ENCODE measurements at places on chromosomes 5 and 9.

DNA sequence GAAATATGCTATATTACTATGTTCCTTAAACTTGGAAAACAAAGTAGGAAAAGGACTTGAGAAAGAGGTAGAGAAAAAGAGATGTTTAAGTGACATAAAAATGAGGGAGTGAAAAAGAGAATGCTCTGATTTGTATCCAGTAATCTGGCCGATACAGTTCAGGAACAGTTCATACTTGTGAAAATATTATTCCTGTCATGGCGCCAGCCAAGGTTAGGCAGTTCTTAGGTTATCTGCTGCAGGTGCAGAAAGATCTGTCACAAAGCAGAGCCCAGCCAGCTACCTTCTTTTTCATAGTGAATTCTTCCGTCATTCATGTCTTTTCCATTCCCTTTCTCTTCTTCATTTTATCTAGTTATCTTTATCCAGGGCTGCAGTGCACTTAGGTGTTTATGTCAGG is 256.3 kb downstream of the ADAMTSL1 start:
- no peak for DNase-seq

DNA sequence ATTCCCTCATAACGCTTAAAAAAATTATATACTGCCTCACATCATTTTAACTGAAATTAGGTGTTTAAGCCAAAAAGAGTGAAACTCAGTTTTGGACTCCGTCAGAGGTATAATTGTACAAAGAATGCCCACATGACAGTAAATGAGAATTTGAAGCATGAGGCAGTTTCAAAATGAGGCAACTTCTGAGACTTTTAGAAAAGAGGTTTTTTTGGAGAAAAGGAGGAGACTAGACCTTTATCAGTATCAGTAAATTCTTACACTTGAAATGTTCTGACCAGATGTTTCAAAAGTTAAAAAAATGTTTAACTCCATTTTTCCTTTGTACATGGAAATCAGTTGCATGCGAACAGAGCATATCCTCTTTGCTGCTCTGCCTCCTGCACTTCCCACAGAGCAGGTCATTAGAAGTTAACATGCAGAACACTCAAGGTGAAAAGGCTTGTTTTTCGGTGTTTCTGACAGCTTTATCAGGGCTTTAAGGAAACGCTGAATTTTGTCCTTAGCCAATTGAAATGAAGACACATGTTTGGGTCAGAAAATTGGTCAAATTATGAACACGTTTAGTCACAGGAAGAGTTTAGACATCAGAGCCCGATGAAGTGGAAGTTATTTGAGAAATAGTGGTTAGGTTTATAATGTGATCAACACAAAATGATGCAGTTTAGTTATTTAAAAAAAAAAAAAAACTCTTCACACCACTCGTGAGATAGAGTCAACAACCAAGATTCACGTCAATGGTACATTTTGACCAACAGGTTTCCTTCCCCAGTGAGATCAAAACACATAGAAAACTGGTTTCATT is 59.5 kb downstream of the PIK3R1 start:
- no peak for DNase-seq

GRCh38 chr5:176412517-176413254 is 3.7 kb downstream of the CLTB start:
- no peak for DNase-seq

GRCh38 chr5:141683596-141684141 is 1.6 kb upstream of the ARAP3 start:
- DNase-seq, result no peak

GRCh38 chr5:76715736-76716455 is at the start of gene F2R:
TSS of gene F2R (plus strand) at chr5:76716126. CDS start at chr5:76716308, 182 bp downstream.
- no peak for DNase-seq

GRCh38 chr5:163497315-163497714 is 8.1 kb upstream of the MAT2B start:
- no peak for DNase-seq

GRCh38 chr5:978054-978453 is 30.5 kb upstream of the NKD2 start:
- DNase-seq, result no peak

- DNase-seq, result no peak
Observed at GRCh38 chr9:35771534-35771933, 17.5 kb upstream of the MSMP start.

GRCh38 chr5:79318935-79319614 is 83.1 kb downstream of the JMY start:
- peak; percentile 75 for DNase-seq

- DNase-seq, result no peak
Observed at GRCh38 chr9:33289936-33290246, 425 bp upstream of the NFX1 start.

DNA sequence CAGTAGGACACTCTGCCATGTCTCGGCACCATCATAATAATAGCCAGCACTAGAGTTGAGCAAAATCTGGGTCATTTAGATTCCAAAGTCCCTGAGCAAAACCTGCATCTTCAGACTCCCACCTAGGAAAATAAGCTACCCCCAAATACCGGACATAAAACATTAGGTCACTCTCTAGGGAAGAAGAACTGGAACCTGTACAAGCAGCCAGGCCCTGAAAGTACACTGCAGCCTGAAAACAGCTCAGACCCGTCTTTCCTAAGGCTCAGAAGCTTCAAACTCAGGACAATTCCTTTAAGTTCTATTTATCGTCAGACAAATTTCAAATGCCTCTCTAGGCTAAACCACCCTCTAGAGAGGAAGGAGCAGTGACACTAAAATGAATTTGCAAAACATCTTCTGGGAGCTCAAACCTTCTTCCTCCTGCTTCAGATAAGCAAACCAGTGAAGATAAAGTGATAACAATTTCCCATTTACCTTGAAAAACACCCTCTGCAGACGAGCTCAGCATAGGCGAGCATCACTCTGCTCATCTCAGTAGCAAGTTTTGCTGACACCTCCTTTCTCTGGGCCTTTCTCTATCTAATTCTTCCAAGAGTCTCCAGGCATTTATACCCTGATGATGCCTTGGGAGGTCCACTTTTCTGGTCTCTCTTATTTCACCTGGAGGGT is 34.0 kb downstream of the ADAM19 start:
- no peak for DNase-seq

GRCh38 chr9:37466037-37466709 is 923 bp upstream of the ZBTB5 start:
- no peak for DNase-seq

DNA sequence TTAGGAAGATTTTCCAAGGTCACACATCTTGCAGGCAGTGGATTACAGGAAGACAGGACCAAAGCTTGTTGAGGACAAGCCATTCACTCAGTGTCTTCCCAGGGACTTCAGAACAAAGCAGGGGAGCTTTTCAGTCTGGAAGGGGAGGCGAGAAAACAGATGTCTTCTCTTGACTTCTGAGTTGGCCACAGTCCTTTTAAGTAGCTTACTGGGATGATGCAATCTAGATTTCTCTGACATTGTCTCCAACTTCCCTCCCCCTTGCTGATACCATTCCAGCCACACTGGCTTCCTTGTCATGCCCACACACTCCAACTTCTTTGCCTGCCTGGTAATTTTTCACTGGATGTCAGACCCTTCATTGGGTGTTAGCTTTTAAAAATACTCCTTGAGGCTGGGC is 174.2 kb upstream of the TBC1D2 start:
- no peak for DNase-seq

DNA sequence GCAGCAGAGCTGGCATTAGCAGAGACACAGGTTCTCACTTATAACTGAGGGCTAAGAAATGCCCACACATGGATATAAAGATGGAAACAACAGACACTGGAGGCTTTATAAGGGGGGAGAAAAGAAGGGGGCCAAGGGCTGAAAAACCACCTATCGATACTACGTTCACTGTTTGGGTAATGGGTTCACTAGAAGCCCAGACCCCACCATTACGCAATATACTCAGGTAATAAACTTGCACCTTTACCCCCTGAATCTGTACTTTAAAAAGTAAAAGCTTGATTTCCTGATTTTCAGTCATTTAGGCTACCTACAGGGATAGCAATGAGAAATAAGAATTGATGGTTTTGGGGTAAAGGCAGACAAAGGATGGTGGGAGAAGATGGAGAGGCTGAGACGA is 1.9 kb upstream of the MINAR2 start:
- no peak for DNase-seq

DNA sequence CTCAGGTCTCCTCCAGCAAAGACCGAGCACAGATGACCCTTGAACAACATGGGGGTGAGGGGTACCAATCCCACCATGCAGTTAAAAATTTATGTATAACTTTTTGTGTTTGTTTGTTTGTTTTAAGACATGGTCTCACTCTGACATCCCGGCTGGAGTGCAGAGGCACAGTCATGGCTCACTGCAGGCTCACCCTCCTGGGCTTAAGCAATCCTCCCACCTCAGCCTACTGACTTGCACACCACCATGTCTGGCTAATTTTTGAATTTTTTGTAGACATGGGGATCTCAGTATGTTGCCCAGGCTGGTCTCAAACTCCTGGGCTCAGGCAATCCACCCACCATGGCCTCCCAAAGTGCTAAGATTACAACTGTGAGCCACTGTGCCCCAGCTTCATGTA is 231.0 kb upstream of the PIK3R1 start:
- DNase-seq, result no peak

- no peak for DNase-seq
Observed at GRCh38 chr5:143156572-143156971, 246.9 kb downstream of the NR3C1 start.

DNA sequence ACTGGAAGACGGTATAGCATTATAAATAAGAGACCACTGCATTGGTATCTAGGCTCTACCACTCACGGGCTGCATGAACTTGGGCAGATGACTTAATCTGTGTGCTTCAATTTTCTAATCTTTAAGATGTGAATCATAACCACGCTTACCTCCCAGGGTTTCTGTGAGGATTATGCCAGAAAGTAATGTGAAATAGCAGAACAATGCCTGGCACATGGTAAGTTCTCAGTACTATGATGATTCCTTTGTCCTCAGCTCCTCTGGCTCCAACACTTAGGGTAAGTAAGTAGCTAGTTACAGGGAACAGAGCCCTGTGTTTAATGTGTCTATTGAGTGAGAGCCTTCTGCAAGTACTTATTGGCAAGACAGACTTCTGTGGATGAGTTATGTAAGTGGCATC is 31.1 kb downstream of the POU4F3 start:
- DNase-seq, result peak; percentile 69

GRCh38 chr5:5246736-5247135 is 106.6 kb downstream of the ADAMTS16 start:
- DNase-seq, result no peak

DNA sequence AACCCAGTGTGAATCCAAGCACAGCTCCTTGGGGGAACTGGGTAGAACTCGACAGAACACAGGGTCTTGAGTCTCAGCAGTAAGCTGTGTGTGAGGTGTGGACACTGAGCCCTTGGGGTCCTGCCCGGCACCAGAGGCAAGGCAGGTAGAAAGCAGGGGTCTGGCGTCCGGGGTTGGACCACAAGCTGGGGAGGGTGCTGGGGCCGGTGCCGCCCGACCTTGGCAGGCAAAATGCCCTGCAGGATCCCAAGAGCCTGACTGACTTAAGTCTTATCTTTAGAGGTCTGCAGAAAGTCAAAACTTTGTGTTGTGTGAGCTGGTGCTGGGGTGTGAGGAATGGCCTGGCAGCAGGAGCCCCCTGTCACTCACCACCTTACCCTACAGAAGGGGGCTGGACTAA is 49.3 kb downstream of the HABP4 start:
- no peak for DNase-seq

DNA sequence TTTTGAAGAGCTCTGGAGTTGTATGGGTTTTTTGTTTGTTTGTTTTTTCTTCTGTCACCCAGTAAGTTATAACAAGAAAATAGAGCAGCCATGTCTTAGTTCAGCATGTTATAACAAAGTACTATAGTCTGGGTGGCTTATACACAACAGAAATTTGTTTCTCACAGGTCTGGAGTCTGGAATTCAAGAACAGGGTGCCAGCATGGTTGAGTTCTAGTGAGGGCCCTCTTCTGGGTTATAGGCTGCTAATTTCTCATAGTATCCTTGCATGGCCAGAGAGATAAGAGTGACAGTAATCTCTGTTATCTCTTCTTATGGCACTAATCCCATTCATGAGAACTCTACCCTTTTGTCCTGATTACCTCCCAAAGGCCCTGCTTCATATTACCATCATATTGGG is 114.7 kb downstream of the GIN1 start:
- DNase-seq, result no peak
